Fibroblast of lung (primary cell): ENCODE measurements at places on chromosomes 2 and 18. TPM values are rescaled to one million over a fixed set of nuclear protein-coding genes. Genes with fewer than 3 reads are reported as not detected.

DNA sequence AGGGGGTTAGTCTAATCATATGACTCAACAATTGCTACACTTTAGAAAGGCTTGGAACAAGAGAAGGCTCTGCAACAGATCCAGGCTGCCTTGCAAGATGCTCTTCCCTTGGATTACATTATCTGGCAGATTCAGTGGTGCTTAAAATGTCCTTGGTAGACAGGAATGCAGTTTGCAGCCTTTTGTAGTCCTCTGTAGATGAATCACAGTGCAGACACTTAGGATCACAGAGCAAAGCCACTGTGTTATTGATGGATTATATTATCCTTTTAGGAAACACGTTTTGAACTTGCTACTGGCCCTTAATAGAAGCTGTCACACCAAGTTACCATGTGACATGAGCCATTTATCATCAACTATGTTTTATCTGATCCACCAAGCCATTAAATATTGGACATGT lies 152.2 kb downstream of the CBLN2 start:
- no peak for DNase-seq

DNA sequence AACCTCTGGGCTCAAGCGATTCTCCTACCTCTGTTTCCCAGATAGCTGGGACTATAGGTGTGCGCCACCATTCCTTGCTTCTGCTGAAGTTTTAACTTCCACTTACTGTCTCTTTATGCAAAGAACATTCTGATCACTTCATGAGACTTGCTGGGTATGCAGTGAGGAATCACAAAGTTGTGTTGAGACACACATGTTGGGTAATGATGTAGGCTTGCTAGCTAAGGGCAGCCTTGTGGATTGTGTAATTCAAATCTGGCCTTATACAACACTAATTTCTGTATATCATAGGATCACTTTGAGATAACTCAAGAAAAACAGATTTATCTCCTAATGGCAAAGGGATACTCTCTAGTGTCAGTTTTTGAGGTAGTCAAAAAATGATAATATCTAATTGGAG lies 24.2 kb downstream of the XRCC5 start:
- DNase-seq, result no peak

DNA sequence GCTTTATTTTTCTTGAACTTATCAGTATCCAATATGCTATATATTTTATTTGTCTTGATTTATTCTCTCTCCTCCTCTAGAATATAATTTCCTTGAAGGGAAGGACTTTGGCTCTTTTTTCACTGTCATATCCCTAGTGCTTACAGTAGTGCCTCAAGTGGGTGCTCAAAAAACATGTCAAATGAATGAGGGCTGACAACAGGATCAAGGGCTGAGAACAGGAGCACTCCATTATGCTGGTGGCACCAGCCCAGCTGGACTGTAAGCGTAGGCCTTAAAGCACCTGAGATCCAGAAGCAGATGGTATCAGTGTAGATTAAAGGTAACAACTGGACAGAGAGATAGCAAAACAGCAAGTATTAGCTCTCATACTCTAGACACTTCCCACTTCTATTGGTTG lies 46.3 kb downstream of the PMS1 start:
- DNase-seq, result no peak

Gene RGPD8
- 2.6 and 3.3 TPM in 2 replicates for polyA plus RNA-seq

DNA sequence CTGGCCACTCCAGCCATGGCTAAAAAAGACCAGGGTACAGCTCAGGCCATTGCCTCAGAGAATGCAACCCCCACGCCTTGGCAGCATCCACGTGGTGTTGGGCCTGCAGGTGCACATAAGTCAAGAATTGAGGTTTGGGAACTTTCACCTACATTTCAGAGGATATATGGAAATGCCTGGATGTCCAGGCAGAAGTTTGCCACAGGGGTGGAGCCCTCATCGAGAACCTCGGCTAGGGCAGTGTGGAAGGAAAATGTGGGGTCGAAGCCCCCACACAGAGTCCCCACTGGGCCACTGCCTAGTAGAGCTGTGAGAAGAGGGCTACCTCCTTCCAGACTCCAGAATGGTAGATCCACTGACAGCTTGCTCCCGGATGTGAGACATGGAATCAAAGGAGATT lies 477.3 kb downstream of the LPIN1 start:
- no peak for DNase-seq

Gene MOGAT1
- not detected in 2 replicates for polyA plus RNA-seq

Gene AQP12A
- not detected in 2 replicates for polyA plus RNA-seq

Gene VSNL1
- 2.9 and 3.9 TPM in 2 replicates for polyA plus RNA-seq

DNA sequence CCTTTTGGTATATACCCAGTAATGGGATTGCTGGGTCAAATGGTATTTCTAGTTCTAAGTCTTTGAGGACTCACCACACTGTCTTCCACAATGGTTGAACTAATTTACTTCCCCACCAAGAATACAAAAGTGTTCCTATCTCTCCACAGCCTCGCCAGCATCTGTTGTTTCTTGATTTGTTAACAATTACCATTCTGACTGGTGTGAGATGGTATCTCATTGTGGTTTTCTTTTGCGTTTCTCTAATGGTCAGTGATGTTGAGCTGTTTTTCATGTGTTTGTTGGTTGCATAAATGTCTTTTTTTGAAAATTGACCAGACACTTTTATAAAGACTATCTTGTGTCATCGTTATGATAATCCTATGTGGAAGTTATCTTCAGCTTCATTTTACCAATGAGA lies 16.0 kb upstream of the ATP8B1 start:
- DNase-seq, result peak; percentile 57

Gene ABHD3
- 5.1 and 6.3 TPM in 2 replicates for polyA plus RNA-seq

GRCh38 chr2:221304916-221305315 lies 267.2 kb downstream of the EPHA4 start:
- no peak for DNase-seq

Gene RAB27B
- 0.14 and 0.92 TPM in 2 replicates for polyA plus RNA-seq

DNA sequence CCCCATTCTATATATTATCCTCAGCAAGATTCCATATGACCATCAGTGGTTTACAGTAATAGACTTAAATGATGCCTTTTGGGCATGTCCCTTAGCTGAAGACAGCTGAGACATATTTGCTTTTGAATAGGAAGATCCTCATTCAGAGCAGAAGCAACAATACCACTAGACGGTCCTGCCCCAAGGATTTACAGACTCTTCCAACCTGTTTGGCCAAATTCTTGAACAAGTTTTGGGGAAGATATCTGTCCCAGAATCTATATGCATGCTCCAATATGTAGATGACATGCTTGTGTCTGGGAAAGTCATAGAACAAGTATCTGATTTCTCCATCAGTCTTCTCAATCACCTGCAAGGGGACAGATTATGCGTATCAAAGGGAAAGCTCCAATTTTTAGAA lies 137.1 kb upstream of the RMP24 start:
- no peak for DNase-seq

DNA sequence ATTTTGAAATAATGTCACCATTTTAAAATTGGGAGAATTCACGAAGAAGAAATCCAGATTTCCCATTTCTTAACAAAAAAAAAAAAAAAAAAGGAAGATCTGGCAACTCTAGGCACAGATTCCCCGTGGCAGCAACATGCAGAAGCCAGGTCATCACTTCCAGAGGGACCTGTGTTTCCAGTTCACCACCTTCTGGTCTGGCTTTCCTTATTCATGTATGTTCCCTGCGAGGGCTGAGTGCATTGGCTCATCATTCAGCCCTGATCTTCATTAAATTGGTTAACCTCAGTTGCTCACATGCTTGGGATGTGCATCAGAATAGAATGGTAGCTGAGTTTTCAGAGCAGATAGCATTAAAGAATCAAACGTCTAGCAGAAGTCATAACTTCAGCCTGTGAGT lies 25.0 kb upstream of the MAP3K20 start:
- DNase-seq, result no peak

- DNase-seq, result no peak
These were observed 32.2 kb downstream of the PELI1 start for GRCh38 chr2:64112016-64112415.

Gene MROH2A
- polyA plus RNA-seq, result not detected in 2 replicates

Gene SCN7A
- 3.9 and 8.9 TPM in 2 replicates for polyA plus RNA-seq

GRCh38 chr2:30139131-30139870 lies 7.5 kb upstream of the YPEL5 start:
- no peak for DNase-seq

Gene MALL
- 3.6 and 32.5 TPM in 2 replicates for polyA plus RNA-seq

GRCh38 chr2:179856205-179856604 lies 5.2 kb downstream of the ZNF385B start:
- no peak for DNase-seq

DNA sequence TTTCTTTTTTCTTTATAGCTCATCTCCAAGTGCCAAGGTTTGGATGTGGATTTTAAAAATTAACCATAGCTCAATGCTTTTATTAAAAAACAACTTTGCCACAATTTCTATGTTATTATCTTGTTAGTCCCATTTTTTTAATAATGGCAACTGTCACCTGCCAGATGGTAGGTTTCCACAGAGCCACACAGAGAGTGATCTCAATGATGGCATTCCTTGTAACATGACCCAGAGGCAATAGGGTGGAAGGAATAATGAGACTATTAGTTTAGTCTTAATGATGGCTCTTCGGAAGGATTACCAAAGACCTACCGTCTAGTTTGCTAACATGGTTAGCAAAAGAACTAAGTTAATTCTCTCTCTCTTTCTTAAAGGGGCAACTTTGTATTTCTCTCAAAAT lies 64.0 kb downstream of the REL start:
- DNase-seq, result no peak

DNA sequence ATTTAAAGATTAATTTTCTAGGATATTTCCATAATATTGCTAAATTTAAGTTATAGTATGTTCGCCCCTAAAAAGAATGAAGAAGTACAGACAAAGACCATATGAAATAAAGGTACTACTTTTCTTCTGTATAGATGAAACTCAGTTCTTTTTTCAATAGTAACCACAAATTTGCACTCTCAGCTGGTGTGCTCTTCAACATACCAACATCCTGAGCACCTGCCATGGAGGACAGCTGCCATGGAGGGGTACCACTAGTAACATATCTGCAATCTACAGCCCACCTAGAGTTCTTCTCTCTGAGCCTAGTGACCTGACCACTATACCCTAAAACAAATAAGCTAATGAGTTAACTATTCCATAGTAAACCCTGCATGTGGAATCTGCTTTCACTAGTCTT lies 36.8 kb upstream of the ERCC3 start:
- DNase-seq, result no peak

GRCh38 chr2:84946204-84947009 lies 24.6 kb upstream of the KCMF1 start:
- peak; percentile 89 for DNase-seq

- DNase-seq, result no peak
These were observed 11.1 kb downstream of the CFAP36 start for GRCh38 chr2:55530539-55531081.

Gene TBR1
- 0.01 TPM in 1 of 2 replicates, not detected in the other for polyA plus RNA-seq

DNA sequence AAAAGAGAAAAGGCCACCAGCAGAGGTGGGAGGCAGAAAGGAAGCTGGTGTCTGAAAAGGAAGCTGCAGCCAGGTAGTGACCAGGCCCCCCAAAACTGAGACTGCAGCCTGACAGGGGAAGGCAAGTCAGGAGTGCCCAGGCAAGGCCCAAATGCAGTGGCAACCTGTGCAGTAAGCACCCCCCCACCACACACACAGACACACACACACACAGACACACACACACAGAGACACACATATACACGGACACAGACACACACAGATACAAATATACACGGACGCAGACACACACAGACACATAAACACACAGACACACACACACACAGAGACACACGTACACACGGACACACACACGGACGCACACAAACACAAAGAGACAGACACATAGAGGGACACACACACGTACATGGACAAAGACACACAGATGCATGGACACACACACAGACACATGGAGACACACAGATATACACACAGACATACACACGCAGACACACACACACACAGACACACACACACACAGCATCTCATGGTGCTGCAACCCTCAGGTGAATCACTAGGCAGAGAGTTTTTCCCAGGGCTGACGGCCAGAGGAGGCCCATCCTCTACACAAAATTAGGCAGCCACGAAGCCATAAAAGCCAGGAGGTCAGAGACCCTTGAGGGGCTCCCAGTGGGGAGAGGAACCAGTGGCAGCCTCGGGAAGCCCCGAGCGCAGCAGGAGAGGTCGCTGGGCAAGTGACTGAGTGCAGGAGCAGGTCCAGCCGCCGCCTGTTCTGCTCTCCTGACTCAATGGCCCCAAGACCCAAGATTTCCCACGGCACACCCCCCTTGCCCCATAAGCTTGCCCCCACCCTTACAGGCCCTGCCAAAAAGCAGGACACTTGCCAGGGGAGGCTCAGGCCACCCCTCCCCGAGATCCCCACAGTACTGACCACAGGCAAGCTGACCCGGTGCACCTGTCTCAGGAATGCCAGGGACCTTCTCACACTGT lies 6.3 kb downstream of the SDC1 start:
- no peak for DNase-seq

DNA sequence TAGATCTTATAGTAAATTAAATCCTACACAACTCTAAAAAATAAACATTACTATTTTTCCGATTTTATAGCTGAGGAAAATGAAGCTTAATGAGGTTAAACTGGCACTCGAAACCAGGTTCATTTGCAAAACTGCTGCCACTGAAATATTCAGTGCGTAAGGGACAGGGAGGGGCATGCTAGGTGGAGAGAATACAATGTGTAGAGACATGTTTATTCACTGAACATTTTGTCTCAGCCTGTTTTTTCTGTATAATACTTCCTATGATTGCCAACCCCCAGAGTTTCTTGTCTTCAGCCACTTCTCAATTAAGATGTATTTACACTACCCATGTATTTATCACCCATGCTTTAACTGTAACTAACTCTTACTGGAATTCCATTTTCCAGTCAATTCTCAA lies 31.6 kb upstream of the ZNF804A start:
- no peak for DNase-seq

Gene ROCK2
- polyA plus RNA-seq, result 21.6 and 32.0 TPM in 2 replicates

Gene CNRIP1
- polyA plus RNA-seq, result 47.7 and 58.7 TPM in 2 replicates

Gene SOX11
- 1.2 and 1.5 TPM in 2 replicates for polyA plus RNA-seq

GRCh38 chr18:66995270-66995669 lies 391.4 kb upstream of the CDH19 start:
- DNase-seq, result no peak

Gene RAB31
- 27.4 and 47.1 TPM in 2 replicates for polyA plus RNA-seq

Gene CRYGC
- polyA plus RNA-seq, result not detected in 2 replicates

DNA sequence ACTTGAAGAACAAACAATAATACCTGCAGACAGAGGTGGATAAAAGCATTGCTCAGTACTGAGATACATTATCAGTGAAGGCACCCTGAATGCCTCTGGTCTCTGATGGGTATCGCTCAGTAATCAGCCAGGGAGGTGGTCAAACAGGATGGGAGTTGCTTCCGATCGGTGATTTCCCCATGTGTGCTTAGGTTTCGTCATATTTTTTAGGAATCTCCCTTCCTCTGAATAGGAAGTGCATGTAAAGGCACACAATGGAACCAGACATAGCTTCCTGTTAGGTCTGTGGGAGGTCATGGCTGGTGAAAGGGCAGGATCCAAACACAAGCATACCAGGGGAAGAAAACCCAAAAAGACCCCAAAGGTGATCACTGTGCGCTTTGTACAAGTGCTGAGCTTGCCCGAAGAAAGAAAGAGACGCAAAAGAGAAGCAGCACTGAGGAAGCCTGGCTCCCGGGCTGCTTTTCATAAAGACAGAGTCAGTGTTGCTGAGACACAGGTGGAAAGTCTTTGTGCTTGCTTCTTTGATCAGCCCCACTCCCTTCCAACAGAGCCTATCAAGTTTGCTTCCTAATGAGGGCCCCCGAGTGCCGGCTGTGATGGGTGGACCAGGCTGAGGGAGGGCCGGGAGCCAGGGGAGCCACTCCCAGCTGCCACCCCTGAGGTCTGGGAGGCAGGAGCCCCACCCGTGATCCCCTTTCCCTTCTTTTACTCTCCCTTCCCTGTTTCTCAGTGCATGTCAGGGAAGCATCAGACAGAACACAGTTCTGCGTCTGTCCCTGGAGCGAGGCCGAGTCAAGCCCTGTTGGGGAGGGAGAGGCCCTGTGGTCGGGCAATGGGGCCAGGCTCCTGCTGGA lies 138.2 kb downstream of the SH3RF3 start:
- DNase-seq, result no peak

- no peak for DNase-seq
These were observed 14.6 kb upstream of the KYNU start for GRCh38 chr2:142862847-142863246.
